Suprapubic skin (tissue), 4 donors: ENCODE measurements at places on chromosomes 1 and 21. TPM values are rescaled to one million over a fixed set of nuclear protein-coding genes. Genes with fewer than 3 reads are reported as not detected.

Gene GJA4
- total RNA-seq: 15.2 TPM

Gene MATN1
- total RNA-seq: not detected

Gene HES4
- total RNA-seq: 34.8 TPM

Gene CLEC20A
- total RNA-seq: not detected

Gene LCE3E
- 4.8 TPM for total RNA-seq

Gene AIRE
- total RNA-seq: not detected

Gene CA6
- total RNA-seq: 28.2 TPM

Gene SARS1
- 169 TPM for total RNA-seq

Gene TDRKH
- 4.1 TPM for total RNA-seq

Gene DNAJC28
- total RNA-seq: 2.3 TPM

Gene OR2T29
- total RNA-seq: not detected

Gene GNPAT
- 32.5 TPM for total RNA-seq

Gene OR6P1
- total RNA-seq: not detected

Gene DMBX1
- total RNA-seq: 0.25 TPM

Gene ACOT7
- 29.1 TPM for total RNA-seq

Gene SPRR5
- total RNA-seq: 42.8 TPM

Gene GLIS1
- 1.5 TPM for total RNA-seq

Gene AMY1B
- not detected for total RNA-seq

Gene CGN
- total RNA-seq: 38.5 TPM

Gene FCN3
- total RNA-seq: 4.7 TPM

Gene VPS45
- total RNA-seq: 67.4 TPM

Gene CNR2
- not detected for total RNA-seq

Gene PRAMEF5
- not detected for total RNA-seq

Gene KCNK1
- 14.6 TPM for total RNA-seq

Gene NDUFV3
- 58.5 TPM for total RNA-seq

Gene PCSK9
- total RNA-seq: 0.34 TPM

Gene CLCNKB
- not detected for total RNA-seq

Gene CD247
- total RNA-seq: not detected

Gene PLXNA2
- 53.9 TPM for total RNA-seq

Gene CD1C
- total RNA-seq: 3.9 TPM

Gene FYB2
- not detected for total RNA-seq

Gene OR2M7
- not detected for total RNA-seq

Gene OR2L3
- not detected for total RNA-seq

Gene RNU1-1
- total RNA-seq: under 0.01 TPM

Gene FAM3B
- total RNA-seq: 3.3 TPM

Gene SH2D5
- 1.2 TPM for total RNA-seq

Gene S100A7
- total RNA-seq: 5.1 TPM

Gene CD34
- 11.1 TPM for total RNA-seq

Gene CD2
- 1.7 TPM for total RNA-seq

Gene RASAL2
- 48.3 TPM for total RNA-seq

Gene MCOLN3
- total RNA-seq: 5.4 TPM

Gene ASCL5
- not detected for total RNA-seq

Gene GRIK1
- total RNA-seq: 0.34 TPM

Gene RNF115
- 22.3 TPM for total RNA-seq

Gene CACNA1S
- not detected for total RNA-seq

Gene RORC
- 36.8 TPM for total RNA-seq

Gene MROH7
- 2.0 TPM for total RNA-seq

Gene HNRNPR
- 69.0 TPM for total RNA-seq
